ENCODE measurements at places on chromosomes 11 and 22.

DNA sequence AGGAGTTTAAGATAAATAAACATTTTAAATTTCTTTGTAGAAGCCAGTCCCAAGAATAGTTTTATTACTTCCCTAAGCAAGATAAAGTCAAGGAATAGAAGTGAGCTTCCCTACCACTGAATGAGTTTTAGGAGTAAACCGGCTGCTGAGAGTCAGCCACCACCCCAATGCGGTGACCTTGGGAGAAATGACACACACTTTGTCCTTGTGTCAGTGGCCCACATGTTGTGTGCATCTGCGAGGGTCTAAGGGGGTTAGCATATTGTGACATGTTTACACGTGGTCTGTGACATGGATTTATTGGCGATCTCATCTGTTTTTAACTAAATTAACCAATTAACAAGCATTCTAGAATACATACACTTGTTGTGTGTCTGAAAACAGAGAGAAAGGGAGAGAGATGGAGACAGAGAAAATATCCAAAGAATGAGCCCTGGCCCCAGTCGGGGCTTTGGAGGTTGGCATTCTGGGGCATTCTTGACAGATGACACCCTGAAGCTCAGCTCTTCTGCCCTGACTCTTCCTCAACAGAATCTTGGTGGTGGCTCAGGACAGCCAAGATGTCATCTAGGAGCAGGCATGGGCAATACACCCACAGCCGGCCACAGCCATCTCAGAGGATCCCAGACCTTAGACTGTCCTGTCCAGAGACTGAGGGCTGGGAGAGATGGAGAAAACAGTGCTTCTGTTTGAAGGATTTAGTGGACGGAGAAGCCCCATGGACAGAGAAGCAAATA, 29.7 kb upstream of the TMPRSS4 start:
- no peak for DNase-seq

GRCh38 chr11:95641495-95641894, 148.1 kb downstream of the FAM76B start:
- peak; percentile 17 for DNase-seq

DNA sequence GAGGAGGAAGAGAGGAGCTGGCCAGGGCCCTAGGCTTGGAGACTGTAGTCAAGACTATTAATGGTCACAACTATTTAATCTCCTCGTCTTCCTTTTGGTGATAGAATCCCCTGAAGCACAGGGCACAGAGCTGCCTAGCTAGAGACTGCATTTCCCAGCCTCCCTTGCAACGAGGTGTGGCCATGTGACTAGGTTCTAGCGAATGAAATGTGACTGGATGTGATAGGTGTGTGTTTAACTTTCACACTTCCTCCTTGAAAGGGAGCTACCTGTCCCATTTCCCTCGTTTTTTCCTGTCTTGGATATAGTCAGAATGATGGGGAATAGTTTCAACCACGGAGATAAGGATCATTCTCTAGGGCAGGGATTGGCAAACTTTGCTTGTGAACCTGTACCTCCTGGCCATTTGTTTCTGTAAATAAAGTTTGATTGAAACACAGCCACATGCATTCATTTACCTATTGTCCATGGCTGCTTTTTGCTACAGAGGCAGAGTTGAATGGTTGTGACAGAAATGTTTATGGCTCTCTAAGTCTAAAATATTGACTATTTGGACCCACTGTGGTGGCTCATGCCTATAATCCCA, 313.5 kb downstream of the MIAT start:
- no peak for DNase-seq

DNA sequence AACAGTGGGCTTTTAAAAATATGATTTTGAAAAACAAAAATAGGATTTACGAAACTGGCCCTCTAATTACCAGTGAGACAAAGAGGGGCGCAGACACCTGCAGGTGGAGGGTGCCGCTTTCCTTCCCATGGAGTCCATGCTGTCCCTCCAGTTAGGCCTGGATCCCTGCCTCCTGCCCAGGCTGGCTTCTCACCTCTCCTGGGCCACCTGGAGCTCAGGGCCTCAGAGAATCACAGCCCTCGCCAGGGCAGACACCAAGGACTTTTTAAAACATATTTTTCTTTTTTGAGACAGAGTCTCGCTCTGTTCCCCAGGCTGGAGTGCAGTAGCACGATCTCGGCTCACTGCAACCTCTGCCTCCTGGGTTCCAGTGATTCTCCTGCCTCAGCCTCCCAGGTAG, 1437.2 kb downstream of the TBC1D22A start:
- no peak for DNase-seq

GRCh38 chr11:116179401-116179800, 593.4 kb downstream of the BUD13 start:
- no peak for DNase-seq

DNA sequence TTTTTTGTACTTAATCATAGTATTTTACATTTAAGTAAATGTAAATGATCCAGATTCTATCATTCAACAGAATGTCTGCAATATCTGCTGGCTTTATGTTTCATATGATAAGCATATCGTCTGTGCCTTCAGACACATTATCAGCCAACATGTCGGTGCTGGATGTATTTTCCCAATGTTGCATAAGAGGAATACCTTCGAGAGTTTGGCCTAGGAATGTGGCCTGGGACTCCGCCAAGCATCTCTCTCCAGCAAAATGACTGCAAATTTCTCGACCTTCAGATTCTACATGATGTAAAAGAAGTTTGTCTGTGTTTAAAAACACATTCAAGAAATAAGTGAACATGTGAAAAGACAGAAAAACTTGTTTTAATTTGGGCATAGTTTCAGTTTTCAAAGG, 6.9 kb downstream of the BDNF start:
- no peak for DNase-seq

DNA sequence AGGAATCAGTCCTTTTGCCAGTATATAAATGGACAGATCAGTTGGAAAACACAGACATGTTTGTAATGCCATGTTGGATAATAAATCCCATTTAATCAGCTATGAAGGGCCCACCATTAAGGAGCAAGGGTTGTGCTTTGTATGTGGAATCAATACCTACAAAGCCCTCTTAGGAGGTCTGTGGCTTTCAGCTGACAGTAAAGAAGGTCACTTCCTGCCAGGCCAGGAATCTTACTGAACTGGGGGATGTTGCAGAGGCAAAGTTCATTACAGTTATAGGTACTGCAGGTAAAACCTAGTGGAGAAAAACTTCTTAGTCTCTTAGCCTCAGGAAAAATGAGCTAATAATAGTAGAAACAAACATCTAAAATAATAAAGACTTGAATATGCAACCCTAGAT, 129.5 kb downstream of the FAM76B start:
- no peak for DNase-seq

GRCh38 chr22:25875461-25875860, 133.5 kb downstream of the MYO18B start:
- DNase-seq: peak; percentile 11

- no peak for DNase-seq
Observed at GRCh38 chr22:24392218-24392931, 35.0 kb upstream of the ADORA2A start.

DNA sequence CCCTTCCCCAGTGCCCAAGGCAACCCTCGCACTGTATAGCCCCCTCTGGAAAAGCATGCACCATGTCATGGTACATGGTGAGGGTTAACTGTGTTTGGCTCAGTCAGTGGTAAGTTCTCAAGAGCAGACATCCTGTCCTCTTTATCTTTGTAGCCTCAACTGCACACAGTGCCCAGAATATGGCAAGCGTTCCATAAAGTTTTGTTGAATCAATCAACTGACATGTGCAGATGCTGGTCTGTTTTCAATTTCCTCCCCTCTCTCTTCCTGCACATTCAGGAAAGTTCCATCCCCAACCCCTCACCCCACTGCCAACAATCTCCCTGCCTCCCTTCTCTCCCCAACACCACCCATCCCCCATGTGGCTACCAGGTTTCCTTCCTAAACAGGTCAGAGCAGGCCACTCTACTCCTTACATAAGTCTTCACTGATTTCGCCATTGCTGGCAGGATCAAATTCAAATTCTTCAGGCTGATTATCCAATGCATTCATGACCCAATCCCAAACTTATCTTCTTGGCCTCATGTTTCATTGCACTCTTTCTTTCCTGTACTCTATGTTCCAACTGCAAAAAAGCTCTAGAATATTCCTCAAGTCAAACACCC, 15.5 kb upstream of the TMPRSS5 start:
- no peak for DNase-seq

GRCh38 chr11:7924536-7924935, 6.5 kb downstream of the OR10A6 start:
- DNase-seq: no peak

DNA sequence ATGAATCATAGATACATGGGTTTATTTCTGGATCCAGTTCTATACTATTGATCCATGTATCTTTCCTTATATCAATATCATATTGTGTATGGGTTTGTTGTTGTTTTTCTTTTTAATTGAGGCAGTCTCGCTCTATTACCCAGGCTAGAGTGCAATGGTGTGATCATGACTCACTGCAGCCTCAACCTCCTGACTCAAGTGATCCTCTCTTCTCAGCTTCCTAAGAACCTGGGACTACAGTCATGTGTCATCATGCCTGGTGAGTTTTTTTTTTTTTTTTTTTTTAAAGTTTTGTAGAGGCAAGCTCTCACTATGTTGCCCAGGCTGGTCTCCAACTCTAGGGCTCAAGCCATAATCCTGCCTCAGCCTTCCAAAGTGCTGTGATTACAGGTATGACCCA, 1589.4 kb upstream of the TENM4 start:
- DNase-seq: no peak

GRCh38 chr11:119805663-119806062, 76.7 kb upstream of the NECTIN1 start:
- no peak for DNase-seq

GRCh38 chr11:102010776-102011494, 36.3 kb upstream of the CFAP300 start:
- DNase-seq: no peak

DNA sequence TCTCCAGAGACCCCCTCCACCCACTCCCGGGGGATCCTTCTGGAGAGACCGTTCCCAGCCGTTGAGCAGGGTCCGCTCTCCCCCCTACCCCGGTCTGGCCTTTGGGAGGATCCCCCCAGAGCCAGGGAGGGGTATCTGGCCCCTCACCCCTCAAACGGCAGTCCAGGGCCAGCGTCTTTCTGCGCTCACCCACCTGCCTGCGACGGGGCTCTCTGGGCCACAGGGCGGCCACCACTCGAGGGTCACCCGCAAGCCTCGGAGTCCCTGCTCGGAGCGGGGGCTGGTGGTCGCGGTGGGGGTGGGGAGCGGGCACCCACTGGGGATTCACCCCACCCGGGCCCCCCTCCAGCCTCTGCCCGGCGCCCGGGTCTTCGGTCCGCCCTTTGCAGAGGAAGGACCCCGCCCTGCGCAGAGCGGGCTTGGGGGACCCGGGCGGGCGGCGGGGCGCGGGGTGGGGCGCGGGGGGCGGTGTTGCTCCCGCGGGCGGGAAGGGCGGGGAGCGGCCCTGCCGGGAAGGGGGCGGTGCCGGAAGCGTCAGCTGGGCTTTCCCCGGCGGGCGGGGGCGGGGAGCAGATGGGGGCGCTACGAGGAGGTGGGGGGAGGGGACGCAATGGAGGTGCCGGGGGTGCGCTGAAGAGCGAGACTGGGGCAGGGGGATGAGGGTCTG, 16.6 kb downstream of the CRELD2 start:
- DNase-seq: no peak

DNA sequence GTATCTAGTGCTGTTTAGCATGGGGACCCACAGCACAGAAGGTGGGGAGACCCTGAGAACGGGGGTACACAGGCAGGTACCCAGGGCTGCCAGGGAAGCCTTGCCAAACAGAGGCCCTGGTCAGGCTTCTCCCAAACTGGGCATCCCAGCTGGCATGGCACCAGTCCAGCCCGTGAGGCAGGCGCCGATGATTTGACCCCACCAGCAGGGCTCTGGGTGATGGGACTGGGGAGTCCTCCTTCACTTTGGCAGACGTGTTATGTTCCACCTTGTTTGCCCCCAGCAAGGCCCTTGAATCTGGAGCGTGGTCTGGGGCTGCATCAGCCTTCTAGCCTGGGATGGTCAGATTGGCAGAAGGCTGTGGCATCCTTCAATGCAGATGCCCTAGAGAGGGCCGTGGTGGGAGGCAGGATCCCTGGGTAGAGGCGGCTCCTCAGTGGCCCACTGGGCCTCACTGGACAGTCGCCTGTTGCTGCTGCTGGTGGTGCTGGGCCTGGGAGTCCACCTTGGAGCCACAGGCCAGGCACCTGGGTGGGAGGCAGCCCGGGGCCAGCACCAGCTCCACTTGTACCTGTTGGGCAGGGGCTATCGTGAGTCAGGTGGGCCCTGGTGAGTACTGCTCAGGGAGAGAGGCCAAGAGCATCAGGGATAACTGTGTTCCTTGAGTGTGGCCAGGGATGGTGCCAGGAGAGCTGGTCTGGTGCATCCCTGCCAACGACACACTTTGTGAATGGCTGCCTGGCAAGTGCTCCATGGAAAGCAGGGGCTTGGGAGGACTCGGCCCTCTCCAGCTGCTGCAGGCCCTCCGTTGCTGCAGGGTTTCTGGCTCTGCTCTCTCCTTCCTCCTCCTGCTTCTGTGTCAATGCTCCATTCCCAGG, 3.3 kb downstream of the ADORA2A start:
- no peak for DNase-seq

GRCh38 chr11:119990309-119991021, 147.4 kb downstream of the TRIM29 start:
- no peak for DNase-seq

GRCh38 chr11:29282088-29282487, 734.7 kb downstream of the KCNA4 start:
- no peak for DNase-seq

- DNase-seq: no peak
Observed at GRCh38 chr11:22554221-22554620, 71.4 kb downstream of the FANCF start.

GRCh38 chr11:78990261-78990660, 415.6 kb upstream of the NARS2 start:
- peak; percentile 91 for DNase-seq

- peak; percentile 90 for DNase-seq
Observed at GRCh38 chr11:35274909-35275785, 136.2 kb downstream of the CD44 start.

- no peak for DNase-seq
Observed at GRCh38 chr22:48137640-48138039, 1375.2 kb downstream of the TBC1D22A start.

GRCh38 chr11:72026090-72026489, 27.4 kb downstream of the IL18BP start:
- no peak for DNase-seq

DNA sequence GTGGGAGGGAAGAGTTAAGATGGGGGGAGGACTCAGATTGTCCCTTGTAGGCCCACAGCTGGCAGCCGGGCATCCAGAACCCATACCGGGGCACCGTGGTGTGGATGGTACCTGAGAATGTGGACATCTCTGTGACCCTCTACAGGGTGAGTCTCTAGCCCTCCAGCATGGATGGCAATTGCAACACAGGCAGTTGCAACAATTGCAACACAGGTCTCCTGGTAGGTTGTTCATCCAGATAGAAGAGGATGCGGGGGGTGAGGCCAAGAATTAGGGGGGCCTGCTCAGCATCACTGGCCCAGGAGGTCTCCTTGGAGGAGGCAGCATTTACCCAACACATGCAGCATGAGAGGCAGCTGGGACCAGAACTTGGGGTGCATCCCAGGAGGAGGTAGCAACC, 3.4 kb downstream of the EHBP1L1 start:
- DNase-seq: no peak

GRCh38 chr11:130737041-130737830, 179.0 kb downstream of the SNX19 start:
- DNase-seq: no peak

All from NCI-H2081 (cell line).